Tibial nerve (tissue), 4 donors: ENCODE measurements at places on chromosomes 2 and 18.

DNA sequence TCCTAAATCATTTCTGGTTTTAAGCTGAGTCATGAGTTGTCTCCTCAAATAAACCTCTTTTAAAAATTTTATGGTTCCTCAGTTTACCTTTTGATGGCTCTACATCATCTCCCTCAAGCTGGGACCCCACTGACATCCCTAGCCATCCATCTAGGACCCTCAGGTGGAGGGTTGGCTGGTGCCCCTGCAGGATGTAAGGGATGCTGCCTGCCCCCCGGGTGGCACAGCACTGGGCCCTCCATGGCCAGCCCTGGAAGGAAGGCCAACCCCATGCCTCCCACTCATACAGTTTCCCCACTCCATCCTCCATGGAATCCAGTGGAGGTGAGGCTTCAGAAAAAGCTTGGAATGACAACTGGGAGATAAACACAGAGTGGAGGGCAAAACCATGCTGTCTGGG, 17.2 kb upstream of the GPC1 start:
- DNase-seq, result no peak

GRCh38 chr2:1226766-1227165, 186.5 kb upstream of the TPO start:
- no peak for DNase-seq

DNA sequence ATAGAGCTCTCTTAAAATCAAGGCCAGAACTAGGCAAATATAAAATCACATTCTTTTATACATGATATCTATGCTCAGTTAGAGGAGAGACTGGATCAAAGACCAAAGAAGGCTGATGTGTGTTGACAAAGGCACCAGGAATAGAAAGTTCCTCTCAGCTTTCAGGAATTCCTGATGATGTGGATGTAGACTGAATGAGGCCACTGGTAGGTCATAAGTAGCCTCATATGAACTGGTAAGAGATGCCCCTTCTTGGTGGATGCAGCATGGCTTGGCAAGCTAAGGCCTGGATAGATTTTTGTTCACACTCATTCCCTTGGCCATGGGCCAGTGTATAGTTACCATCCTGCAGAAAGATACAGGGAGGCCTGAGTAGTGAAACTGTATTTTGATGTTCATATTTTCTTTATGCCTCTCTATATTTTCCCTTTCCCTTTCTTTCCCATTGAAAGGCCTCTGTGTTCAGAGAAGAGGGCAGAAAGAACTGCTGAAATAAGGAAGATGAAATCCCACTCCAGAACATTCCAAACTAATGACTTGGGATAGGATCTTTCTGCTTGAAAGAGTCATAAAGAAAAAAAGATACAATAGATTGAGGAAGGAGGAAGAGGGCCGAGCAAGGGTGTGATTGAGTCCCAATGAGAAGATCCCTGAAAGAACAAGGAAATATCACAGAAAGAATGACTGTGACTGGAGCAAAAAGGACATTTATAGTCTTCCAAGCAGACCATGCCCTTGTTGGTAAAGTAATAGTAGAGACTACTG, 2182.7 kb upstream of the PIK3C3 start:
- DNase-seq, result no peak

GRCh38 chr2:143684551-143685320, 555.5 kb downstream of the ARHGAP15 start:
- DNase-seq, result no peak

- no peak for DNase-seq
Observed at GRCh38 chr18:46072959-46073358, 899 bp upstream of the PSTPIP2 start.

DNA sequence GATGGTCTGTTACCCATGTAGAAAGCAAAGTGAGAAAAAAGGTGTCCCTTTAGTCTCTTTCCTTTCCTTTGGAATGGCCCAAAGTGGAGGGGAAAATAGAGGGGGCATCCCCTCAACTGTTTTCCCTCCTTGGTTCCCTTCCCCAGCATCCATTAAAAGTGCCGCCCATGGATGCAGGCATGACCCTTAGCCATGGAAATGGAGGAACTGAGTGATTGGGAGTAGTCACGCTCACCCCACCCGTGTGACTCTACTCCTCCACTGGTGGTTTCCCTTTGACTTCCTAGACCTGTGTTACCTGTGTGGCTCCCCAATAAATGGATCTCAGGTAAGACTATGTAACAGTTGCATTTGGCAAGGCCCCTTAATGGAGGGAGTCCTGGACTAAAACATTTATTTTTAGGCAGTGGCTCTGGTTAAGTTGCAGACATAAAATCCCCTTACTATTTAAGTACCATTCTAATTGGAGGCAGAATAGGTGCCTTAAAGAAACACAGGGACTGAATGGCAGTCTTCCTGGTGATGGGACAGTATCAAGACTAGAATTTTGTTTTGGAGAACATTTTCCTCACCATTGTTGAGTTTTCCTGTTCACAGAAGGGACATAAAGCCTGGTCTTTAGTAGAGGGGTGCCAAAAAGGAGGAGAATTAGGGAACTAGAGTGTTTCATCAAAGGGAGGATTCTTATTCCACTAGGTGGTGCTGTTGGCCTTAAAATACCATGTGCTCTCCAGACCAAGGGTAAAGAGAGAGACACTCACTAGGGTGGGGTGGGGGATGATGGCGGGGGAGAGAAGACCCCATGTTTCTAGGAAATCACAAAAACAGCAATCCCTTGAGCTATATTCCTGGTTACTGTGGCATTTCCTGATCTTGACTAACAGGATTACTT, 25.7 kb upstream of the PLA2R1 start:
- DNase-seq, result no peak

- DNase-seq, result no peak
Observed at GRCh38 chr2:85154048-85154753, 21.0 kb downstream of the TCF7L1 start.

DNA sequence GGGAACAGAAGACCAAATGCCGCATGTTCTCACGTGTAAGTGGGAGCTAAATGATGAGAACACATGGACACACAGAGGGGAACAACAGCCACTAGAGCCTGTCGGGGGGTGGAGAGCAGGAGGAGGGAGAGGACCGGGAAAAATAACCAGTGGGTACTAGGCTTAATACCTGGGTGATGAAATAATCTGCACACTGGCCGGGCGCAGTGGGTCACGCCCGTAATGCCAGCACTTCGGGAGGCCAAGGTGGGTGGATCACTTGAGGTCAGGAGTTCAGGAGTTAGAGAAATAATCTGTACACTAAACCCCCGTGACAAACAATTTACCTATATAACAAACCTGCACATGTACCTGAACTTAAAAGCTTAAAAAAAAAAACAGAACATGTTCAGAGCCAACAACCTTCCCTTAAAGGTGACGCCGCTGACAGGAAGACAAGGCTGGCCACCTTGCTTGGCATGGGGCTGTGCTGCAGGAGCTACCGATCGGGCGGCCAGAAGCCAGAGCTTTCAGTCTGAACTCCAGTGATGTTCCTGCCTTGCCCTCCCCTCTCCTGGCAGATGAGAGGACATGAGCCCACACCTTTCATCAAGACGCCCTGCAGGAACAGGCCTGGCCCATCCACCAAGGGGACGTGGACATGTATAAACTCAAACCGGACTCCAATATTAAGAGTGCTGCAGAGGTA, 11.2 kb downstream of the SLC66A2 start:
- DNase-seq, result no peak

- no peak for DNase-seq
Observed at GRCh38 chr2:152034257-152034801, 64.5 kb downstream of the CACNB4 start.

DNA sequence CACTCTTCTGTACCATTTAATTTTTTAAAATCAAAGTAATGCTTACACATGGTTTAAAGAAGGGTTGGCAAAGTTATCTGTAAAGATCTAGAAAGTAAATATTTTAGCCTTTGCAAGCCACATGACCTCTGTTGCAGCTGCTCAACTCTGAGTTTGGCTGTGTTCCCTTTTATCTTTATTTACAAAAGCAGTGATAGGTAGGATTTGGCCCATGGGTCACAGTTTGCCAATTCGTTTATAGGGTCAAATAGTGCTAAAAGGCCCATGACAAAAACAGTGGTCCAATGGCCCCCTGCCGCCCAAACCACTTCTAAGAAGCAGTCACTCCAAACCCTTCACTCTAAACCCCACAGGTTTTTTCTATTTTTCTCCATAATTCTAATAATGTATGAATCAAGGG, 124.8 kb downstream of the PARD3B start:
- no peak for DNase-seq

GRCh38 chr18:47397671-47398319, 146.3 kb upstream of the SKOR2 start:
- no peak for DNase-seq

DNA sequence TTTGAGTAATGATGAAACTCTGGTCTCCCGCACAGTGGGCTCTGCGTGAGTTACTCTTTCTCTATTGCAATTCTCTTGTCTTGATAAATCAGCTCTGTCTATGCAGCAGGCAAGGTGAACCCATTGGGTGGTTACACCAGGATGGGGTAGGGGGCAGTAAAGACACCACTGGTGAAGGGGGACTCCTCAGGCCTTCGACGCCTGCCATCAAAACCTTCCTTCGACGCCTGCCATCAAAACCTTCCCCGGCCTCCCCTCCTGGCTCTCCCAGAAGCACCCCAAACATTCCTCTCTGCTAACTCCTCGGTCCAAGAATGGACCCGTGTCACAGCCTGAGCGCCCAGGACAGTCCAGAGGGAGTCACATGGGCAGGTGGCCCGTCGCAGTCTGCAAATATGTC, 4.8 kb upstream of the STARD7 start:
- DNase-seq, result no peak

- no peak for DNase-seq
Observed at GRCh38 chr2:155485141-155485842, 786.8 kb downstream of the KCNJ3 start.

GRCh38 chr2:100692906-100693305, 127.0 kb upstream of the NPAS2 start:
- no peak for DNase-seq

GRCh38 chr2:168584911-168585310, 128.8 kb downstream of the CERS6 start:
- DNase-seq, result no peak

- no peak for DNase-seq
Observed at GRCh38 chr18:42459873-42460272, 504.8 kb downstream of the PIK3C3 start.

- DNase-seq, result no peak
Observed at GRCh38 chr2:103327966-103328365, 566.1 kb downstream of the TMEM182 start.

GRCh38 chr2:43133708-43134570, 92.5 kb downstream of the ZFP36L2 start:
- DNase-seq, result no peak

DNA sequence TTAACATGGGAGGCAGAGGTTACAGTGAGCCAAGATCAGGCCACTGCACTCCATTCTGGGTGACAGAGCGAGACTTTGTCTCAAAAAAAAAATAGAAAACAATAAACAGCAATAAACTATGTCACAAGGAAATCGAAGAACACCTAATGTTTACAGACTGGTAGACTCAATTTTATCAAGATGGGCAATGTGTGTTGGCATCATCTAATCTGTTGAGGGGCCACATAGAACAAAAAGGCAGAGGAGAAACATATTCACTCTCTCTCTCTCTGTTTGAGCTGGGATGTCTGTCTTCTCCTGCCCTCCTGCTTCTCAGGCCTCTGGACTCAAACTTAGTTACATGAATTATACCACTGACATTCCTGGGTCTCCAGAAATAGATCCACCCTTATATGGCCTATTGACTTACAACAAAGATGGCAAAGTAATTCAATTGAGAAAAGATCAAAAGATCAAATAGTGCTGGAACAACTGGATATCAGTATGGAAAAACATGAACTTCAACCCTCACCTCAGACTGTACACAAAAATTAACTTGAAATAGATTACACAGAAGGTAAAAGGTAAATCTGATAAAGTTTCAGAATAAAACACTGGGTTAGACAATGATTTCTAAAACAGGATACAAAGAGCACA, 703.8 kb upstream of the CRIM1 start:
- no peak for DNase-seq

DNA sequence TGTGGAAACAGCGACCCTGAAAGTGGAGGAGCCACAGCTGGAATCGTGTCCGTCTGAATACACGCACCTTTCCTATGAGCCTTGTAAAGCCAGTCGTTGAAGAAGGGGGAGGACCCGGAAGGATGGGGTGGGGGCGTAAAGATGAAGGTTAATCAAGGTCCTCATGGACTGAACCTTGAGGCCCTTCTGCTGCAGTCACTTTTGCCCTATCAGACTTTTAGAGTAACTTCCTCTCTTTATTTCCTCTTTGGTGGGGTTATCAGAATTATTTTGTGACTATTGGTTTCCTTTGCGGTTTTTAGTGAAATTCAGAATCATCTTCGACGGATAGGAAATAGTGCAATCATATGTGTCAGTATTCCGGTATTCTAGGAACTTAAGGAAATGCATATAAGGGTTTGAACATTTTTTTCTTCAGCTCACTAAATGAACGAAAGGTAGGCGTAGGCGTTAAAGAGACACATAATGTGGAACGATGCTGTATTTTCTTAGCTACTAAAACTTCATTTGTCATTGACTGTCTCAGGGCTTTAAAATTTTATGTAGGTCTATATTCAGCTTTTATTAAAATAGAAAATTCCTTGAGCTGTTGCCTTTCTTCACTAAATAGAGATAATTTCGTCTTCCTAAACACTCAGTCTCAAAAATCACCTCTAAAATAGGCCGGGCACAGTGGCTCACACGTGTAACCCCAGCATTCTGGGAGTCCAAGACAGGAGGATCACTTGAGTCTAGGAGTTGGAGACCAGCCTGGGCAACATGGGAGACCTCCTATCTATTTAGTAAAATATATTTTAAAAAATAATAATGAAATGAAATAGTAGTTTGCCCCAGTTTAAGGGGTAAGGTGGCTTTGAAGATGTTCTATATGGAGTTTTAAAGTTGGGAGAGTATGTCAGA, 1.4 kb upstream of the YES1 start:
- no peak for DNase-seq

- DNase-seq, result no peak
Observed at GRCh38 chr2:64915510-64915900, 73.7 kb upstream of the SLC1A4 start.

GRCh38 chr2:42908518-42909200, 116.3 kb upstream of the HAAO start:
- DNase-seq, result no peak

GRCh38 chr18:33630476-33630875, 52.5 kb downstream of the ASXL3 start:
- DNase-seq, result no peak

DNA sequence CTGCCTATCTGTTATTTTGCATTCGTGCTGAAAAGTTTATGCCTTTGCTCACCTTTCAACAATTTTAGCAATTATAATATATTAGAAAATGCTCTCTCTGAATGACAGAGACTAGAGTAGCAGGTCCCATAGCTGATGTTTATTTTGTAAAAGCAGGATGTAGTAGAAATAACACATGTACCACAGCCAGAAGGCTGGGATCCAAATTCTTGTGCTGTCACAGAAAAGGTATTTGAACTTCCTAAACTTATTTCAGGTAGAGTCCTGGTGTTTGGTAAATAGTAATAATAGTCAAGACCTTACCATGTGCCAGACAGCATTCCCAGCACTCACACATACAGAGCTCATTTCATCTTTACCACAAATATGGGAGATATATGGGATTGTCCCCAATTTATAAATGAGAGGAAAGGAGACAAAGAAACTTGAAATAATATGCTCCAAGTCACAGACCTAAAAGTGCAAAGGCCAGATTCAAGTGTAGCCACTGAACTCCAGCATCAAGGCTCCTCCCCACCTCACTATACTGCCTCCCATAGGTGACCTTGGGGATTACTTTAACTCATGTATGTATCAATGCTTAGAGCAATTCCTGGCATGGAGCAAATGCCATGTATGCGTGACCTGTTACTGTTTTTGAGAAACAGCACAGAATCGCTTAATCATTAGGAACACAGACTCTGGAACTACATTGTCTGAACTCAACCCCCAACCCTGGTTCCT, 284.7 kb upstream of the RAB12 start:
- no peak for DNase-seq
